ENCODE measurements at places on chromosomes 4 and X. TPM values are rescaled to one million over a fixed set of nuclear protein-coding genes. Genes with fewer than 3 reads are reported as not detected.

- DNase-seq: no peak
Observed at GRCh38 chr4:42262701-42263490, 110.4 kb upstream of the BEND4 start.

DNA sequence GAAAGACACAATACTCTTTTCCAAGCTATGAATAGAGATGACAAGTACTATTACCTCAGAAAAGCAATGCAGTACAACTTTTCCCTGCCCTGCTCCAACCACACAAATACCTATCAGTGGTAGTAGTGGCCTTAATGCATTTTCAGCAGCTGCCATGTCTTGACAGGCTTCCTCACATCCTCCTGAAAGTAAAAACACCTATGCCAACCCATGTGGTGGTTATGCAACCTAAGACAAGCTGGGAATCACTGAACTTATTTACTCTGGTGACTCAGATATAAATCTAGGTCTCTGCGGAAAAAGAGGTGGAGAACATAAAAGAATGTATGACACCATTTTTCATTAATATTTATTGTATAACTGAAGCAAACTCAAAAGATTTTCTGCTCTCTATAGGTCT lies 14.5 kb downstream of the WDFY3 start:
- DNase-seq: no peak

DNA sequence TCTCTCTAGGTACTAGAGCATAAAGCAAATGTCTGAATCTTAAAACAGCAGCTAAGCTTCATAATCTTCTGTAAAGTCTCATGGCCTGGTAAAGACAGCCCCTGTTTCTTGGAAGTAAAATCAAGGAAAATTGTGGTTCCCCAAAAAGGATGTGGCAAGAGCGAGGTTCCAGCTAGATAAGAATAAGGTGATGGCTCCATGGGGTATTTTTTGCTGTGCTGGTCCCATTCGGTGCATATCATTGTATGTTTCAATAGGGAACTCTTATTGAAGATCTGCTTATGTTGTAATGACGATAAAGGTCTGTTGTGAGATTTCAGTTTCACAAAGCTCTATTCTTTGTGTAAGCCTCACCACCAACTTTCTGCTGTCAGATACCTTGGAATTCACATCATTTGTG lies 316.9 kb upstream of the NOCT start:
- no peak for DNase-seq

GRCh38 chr4:185115827-185116232 lies 27.2 kb upstream of the SLC25A4 start:
- DNase-seq: no peak

GRCh38 chr4:113674733-113675132 lies 86.8 kb downstream of the CAMK2D start:
- no peak for DNase-seq

- no peak for DNase-seq
Observed at GRCh38 chr4:17535906-17536305, 20.9 kb downstream of the CLRN2 start.

DNA sequence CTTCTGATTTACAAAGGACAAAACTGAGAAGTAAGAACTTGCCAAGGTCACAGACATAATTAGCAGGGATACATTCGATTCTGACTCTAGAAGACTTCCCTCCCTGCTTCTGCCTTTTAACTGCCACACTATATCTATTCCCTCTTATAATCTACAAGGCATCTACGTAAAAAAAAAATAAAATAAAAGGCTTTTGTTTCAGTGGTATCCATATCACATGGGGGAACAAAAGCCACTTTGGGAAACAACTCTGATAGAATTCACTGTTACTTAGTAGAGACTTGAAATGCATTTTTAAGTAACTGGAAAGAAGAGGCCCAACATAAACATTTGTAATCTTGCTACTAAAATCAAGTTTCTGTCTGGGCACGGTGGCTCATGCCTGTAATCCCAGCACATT lies 247.2 kb downstream of the SCFD2 start:
- no peak for DNase-seq

- DNase-seq: no peak
Observed at GRCh38 chrX:5051831-5052491, 1176.7 kb downstream of the NLGN4X start.

DNA sequence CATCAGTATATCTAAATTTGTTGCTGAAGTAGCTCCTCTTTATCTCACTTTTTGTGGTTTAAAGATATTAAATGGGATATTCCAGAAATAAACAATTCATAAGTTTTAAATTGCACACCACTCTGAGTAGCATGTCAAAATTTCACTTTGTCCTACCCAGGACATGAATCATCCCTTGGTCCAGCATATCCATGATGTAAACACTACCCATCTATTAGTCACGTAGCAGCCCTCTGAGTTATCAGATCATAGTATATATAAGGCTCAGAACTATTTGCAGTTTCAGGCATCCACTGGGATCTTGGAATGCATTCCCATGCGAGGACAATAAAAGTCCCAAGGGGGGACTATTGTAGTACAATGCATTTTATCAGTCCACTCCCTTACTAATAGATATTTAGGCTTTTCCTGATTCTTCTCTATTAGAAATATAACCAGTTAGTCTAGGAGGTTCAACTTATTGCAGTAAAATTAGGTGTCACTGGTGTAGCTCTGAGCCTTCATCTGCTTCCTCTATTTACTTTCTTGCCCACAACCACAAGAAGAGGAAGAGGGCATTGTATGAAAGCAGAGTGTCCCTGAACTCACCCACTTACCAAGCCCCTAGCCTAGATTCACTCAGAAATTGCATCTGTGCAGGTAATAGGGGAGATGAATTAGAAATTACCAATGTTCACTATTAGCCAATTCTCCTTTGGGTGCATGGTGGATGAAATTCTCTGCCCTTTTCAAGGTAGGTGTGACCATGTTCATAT lies 409.8 kb upstream of the GALNT7 start:
- DNase-seq: no peak

- no peak for DNase-seq
Observed at GRCh38 chrX:142089193-142089592, 115.9 kb downstream of the MAGEC2 start.

DNA sequence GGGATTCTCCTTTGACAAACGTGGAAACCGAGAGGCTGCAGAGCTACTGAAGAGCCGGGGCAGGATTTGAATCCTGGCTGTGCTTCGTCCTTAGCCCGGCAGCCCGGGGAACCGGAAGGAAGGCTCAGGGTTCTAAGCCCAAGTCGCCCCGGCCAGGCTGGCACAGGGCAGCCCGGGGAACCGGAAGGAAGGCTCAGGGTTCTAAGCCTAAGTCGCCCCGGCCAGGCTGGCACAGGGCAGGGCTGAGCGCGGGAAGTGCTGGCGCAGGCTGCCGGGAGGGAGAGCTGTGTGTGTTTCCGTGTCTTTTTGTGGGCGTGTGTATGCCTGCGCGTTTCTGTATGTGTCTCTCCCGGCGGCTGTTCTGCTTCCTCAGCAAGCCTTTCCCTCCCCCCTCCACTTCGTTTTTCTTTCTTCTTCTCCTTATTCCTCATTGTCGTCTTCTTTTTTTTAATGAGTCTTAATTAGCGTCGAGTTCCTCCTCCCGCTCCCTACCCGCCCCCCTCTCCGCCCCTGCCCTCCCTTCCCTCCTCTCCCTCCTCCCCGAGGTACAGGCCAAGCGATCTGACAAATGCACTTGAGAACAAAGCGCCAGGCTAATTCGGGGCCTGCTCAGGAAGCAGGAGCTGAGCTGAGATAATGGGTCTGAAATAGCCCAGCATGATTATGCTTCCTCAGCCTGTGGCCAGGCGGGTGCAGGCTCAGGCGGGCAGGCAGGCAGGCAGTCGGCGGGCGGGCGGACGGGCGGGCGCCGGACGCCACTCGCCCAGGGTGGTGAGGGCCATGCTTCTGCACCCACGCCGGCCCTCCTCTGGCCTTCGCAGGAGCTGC lies 65.9 kb downstream of the EFNB1 start:
- no peak for DNase-seq

DNA sequence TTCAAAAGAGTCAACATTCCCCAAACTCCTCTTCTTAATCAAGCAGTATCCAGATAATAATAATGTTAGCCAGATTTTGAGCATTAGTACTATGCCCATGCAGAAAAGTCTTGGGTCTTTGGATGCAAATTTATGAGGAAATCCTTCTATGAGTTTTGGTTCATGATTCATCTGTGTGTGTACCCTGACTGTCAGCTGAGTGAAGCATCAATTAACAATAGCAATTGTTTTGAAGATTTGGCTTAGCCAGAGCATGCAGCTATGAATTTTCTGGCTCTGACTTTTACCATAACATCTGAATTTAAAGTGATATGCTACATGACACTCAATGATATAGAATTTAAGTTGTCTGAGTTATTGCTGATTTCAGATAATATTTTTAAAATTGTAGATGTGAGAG lies 145.8 kb downstream of the KLHL4 start:
- DNase-seq: no peak

DNA sequence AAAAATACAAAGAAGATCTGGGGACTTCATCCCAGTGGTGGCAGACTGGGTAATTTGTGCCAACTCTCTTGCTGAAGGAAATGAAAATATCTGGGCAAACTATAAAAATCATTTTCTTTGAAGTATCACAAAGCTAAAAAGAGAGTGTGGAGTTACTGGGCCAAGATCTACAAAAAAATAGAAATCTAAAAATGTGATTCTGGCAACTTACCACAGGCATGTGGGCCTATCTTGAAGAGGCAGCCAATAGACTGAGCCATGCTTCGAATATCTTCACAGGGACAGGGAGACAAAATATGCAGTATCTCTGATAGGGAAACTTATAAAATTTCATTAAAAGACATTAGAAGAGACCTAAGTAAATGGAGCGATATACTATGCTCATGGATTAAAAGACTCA lies 168.8 kb downstream of the RCHY1 start:
- DNase-seq: no peak

DNA sequence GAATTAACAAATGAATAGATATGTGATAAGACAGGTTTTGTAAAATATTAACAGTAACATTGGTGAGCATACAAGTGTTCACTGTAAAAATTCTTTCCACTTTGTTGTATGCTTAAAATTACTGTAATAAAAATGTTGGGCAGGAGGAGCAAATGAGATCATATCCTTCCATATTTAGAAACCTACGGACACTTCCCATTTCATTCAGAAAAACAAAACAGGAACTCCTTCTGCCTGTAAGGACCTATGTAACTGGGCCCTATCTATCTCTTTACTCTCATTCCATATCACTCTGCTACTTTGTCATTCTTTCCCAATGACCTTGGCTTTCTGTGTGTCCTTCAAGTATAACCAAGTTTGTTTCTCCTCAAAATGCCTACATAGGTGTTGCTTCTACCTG lies 53.7 kb upstream of the SLC39A8 start:
- DNase-seq: no peak

- DNase-seq: no peak
Observed at GRCh38 chr4:62952366-62952765, 1456.9 kb downstream of the TECRL start.

- DNase-seq: no peak
Observed at GRCh38 chr4:168415911-168416310, 64.4 kb downstream of the DDX60L start.

DNA sequence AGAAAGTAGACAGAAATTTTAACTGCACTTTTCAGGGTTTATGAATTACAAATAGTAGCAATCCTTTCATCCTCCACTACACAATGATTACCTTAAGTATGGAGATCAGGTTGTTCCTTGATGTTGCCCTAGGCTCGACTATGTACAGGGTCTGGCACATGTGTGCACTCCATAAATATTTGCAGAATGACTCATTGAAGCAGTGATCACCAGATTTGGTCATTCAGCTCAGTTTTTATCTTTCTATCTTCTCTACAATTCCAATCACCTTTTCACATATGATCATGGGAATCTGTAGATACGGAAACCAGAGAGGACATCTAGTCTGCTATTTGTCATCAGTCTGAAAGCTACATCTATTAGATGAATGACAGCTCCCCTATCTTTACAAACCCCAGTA lies 171.7 kb upstream of the HCCS start:
- no peak for DNase-seq

- DNase-seq: no peak
Observed at GRCh38 chrX:132375941-132376340, 112.9 kb downstream of the MBNL3 start.

GRCh38 chr4:83542225-83542624 lies 6.3 kb downstream of the GPAT3 start:
- DNase-seq: no peak

GRCh38 chr4:162921178-162921785 lies 245.4 kb downstream of the NAF1 start:
- DNase-seq: no peak

GABRG1 gene
- total RNA-seq: not detected

CLRN2 gene
- not detected for total RNA-seq

TMEM154 gene
- total RNA-seq: 37.9 TPM

NDNF gene
- total RNA-seq: not detected

AMBN gene
- total RNA-seq: not detected

Measured in naive thymus-derived CD8-positive, alpha-beta T cell (primary cell).